Suppressor macrophage treated with lipopolysaccharide for 4 hours (primary cell): ENCODE measurements at places on chromosomes 16 and 17.

GRCh38 chr16:4006397-4006999 lies 109.7 kb downstream of the ADCY9 start:
- no peak for DNase-seq

DNA sequence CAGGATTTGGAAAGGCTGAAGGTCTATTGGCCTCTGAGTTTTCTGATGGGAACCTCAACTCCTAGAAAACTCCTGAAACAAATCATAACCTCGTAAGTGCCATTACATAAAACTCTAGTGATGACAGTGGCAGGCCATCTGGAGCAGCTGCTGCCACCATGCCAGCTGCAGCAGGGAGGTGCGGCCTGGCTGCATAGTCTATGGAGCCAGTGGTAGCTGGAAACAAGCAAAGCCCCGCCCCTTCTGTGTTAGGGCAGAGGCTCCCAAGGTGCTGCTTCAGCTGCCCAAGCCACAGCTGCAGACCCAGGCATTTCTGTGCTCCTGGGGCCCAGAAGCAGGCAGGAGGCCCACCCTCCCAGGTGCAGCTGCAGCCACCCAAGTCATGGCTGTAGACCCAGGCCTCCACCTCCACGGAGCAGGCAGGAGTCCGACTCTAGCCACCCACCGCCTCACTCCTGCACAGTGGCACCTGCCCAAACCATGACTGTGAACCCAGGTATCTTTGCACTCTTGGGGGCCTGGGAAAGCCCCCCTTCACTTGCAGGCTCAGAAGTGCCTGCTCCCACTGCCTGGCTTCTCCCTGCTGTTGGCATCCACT lies 254.1 kb upstream of the KCNJ16 start:
- DNase-seq, result no peak

DNA sequence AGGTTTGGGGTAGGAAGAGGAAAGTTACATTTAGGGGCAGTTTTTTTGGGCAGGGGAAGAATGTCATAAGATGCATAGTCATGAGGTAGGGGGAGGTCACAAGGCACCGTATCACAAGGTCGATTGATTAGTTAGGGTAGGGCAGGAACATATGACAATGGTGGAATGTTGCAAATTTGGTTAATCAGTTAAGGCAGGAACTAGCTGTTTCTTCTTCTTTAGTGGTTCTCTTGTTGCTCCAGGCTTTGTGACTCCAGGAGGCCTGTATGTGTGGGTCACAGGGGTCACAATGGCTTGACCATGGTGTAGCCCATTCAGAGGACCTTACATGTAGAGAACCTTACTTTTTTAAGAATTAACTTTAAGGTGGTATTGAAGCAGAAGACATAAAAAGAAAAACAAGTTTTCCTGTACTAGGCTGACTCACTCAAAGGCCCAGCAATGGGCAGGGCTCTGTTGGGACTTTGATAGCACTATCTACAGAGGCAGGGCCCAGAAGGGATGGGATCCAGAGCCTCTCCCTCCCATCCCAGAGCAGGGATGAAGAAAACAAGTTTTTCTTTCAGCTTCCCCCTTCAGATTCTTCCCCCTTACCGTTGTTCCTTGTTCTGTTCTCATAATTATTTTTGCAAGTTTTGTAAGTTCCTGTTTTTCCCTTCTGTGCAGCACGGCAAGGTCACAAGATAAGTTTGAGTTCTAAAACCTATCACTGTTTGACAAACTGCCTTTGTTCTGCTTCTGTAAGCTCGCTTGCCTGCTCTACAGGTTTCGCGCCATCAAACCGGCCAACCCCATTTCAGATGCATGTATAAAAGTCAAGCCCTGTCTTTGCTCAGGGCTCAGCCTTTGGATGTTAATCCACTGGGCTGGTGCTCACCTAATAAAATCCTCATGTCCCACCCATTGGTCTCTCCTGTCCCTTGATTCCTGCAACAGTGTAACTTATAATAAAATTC lies 45.8 kb upstream of the ATF7IP2 start:
- DNase-seq, result peak; percentile 29

DNA sequence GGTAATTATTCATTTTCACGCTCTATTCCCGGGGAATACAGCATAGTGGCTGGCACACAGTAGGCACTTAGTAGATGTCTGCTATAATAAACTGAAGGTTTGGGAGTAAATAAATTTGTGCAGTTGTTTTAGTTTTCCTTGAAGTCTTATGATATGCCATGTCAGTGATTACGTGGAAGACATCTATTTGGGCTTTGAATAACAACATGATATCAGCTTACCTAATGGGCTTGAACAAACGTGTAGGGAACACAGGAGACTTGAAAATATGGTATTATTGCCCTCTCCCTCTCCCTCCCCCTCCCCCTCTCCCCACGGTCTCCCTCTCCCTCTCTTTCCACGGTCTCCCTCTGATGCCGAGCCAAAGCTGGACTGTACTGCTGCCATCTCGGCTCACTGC lies 36.3 kb upstream of the NETO2 start:
- DNase-seq, result no peak

- no peak for DNase-seq
Measured at GRCh38 chr16:23505180-23505665, 5.1 kb downstream of the GGA2 start.

DNA sequence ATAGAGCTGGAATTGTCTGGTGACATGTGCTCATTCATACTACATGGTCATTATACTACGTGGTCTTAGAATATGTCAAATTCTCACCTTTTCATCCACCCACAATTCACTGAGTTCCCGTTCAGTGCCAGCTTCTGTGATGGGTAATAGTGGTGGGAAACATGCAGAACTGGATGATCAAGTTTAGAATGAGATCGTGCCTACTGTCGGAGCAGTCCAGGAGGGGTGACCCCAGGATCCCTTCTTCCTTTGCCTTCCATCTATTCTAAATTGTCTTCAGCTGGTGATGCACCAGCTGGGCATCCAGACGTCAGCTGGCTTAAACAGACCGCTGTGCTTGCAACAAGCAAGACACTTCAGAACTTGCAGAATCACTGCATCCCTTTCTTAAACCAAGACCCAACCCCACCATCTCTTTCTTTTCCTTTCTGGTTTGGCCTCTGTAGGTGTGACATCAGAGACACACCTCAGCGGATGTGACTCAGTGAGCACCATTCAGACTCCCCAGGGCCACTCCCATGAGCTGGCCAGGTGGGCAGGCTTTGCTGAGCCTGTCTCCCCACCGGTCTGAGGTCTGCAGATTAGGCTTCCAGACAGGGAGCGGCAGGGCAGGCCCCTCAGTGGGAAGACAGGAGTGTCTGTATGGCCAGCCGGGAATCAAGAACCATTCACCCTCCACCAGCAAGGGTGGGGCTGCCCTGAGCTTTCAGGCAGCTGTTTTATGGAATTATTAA lies 18.1 kb downstream of the C17orf100 start:
- DNase-seq, result no peak

GRCh38 chr17:75827308-75828075 lies 16.7 kb downstream of the UNC13D start:
- peak; percentile 59 for DNase-seq

DNA sequence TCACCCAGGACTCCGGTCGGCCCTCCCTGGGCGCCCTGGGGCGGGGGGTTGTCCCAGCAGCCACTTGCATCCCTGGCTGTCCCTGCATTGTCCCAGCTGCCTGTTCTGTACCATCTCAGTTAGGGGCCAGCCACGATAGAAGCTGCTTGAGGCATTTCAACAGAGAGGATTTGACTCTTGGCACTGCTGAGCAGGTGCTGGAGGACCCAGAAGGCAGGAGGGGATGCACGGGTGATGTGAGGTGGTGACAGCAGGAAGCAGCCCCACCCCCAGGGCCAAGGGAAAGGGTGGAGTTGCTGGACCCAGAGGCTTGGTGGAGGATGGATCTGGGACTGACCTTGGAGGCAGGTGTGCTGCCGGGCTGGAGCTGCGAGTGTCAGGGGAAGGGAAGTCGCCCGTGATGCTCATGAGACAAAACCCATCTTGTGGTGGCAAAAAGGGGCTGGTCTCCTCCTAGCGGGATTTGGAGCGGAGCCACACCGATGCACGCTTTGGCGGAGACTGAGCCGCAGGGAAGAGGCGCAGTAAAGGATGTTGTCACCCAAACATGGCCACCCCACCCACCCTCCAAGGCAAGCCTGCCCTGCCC lies 188.0 kb upstream of the GSE1 start:
- no peak for DNase-seq

GRCh38 chr16:31064882-31065461 lies 9.1 kb downstream of the ZNF668 start:
- DNase-seq, result no peak

- peak; percentile 69 for DNase-seq
Measured at GRCh38 chr17:33980193-33980592, 274.9 kb upstream of the CCL2 start.

DNA sequence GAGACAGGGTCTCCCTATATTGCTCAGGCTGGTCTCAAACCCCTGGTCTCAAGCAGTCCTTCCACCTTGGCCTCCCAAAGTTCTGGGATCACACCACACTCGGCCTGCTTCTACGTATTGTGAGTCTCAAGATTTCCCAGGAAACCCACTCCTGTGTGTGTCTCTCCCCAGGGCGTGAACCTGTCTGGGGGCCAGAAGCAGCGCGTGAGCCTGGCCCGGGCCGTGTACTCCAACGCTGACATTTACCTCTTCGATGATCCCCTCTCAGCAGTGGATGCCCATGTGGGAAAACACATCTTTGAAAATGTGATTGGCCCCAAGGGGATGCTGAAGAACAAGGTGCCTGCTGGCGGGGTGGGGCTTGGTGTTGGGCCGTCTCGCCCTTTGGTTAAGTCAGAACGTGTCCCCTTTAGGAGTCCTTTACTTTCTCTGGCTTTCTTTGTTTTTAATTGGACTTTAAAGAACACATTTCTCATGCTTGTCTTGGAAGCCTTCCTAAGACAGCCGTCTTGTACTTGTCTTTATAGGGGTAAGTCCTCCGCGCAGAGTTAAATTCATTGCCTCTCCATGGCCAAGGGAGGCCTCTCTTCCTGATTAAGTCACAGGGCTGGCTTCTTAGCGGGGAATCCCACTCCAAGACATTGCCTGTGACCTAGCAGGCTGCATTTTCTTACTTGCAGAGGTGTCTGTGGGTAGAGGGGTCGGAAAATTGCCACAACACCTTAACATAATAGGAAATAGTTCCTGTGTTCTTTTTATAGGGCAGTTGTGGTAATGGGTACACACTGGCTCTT lies 136.4 kb downstream of the ABCC6 start:
- no peak for DNase-seq

- no peak for DNase-seq
Measured at GRCh38 chr16:84397090-84397489, 28.8 kb downstream of the ATP2C2 start.

GRCh38 chr16:23712976-23713375 lies at the start of gene ERN2:
Gene ERN2 (minus strand): TSS chr16:23713222. CDS start chr16:23713187, 35 bp downstream.
- no peak for DNase-seq

- no peak for DNase-seq
Measured at GRCh38 chr16:49465661-49466528, 92.3 kb downstream of the C16orf78 start.

- DNase-seq, result no peak
Measured at GRCh38 chr17:4417129-4417667, 16.5 kb upstream of the SPNS3 start.

- no peak for DNase-seq
Measured at GRCh38 chr16:11491524-11491923, 95.2 kb downstream of the LITAF start.

GRCh38 chr17:82677353-82677925 lies 21.1 kb downstream of the RAB40B start:
- no peak for DNase-seq

DNA sequence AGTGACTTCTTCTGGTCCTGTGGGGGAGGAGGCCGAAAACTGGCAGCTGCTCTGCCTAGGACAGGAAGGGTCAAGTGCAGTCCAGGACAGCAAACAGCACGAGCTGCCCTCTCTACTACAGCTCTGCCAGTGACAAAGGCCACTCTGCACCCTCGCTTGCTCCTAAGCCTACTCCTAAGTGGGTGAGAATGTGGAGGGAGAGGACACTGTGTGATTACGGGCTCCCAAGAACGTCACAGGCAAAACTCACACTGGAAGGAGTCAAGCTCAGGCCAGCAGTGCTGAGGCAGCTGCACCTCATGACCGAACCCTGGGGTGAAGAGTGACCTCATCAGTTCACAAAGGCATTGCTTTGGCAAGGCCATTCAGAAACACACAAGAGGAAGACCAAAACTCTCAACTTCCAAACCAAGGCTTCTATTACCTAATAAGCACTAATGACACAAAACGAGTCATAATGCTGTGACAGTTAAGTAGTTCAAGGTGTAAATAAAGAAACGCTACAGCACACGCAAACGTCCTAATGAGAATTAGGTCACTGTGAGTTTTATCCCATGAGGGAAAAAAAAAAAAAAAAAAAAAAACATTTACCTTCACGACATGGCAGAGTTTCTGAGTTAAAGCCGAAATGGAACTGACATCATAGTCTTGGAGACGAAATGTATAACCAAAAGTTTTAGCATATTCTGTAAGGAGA lies 35.1 kb downstream of the MARF1 start:
- DNase-seq, result peak; percentile 92

DNA sequence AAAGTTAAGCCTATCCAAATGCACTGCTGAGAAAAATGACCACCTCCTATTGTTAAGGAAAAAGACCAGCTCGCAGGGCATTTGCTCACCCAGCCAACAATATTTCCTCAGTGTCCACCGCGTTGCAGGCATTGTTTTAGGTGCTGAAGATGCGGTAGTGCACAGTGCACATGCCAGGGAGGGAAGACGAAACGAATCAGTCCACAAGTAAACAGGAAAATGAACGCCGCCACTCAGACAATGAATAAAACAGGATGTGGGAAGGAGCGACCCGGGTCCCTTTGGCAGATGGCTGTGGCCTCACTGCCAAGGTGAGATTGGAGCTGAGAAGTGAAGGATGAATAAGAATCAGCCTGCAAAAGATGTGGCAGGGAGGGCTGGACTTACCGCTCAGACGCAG lies 249.2 kb downstream of the FOXL1 start:
- DNase-seq, result no peak

- DNase-seq, result peak; percentile 11
Measured at GRCh38 chr16:74275031-74275636, 21.5 kb upstream of the PSMD7 start.

DNA sequence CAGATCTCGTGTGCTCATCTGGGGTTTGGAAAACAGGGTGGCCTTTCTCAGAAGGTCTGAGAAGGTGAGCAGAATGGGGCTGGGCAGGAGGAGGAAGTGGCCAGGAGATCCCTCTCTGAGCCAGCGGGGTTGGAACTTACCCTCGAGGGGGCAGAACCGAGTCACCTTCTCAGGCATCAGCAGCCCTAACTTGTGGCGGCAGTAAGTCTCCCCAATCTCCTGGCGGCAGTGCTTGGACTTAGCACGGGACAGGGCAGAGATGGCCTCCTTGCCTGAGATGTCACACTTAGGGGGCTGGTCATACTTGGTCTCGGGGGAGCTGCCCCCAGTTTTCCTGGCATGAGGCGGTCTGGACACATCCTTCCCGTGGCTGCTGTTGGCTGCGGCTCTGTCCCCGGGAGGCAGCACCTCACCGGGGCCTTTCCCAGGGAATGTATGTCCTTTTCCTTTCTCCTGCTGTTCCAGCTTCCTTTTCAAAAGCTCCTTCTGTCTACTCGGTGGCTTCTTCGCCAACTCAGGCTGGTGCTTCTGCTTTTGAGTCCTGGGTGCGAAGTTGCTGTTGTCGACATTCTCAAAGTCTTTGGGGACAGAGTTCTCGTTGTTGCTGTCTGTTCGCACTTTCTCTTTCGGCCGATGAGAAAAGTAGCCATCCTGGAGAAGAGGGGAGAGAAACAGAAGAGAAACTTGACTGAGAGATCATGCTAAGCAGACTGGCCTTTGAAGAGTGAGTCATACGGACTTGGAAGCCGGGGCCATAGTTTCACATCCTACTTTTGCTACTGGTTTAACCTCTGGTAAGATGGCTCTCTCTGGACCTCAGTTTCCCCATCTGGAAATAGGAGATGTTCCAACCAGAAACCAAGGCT lies 211.7 kb downstream of the XYLT1 start:
- DNase-seq, result peak; percentile 94

GRCh38 chr17:48255759-48256158 lies 148.2 kb downstream of the SNX11 start:
- DNase-seq, result no peak
